ENCODE measurements at places on chromosomes 7 and 10.

DNA sequence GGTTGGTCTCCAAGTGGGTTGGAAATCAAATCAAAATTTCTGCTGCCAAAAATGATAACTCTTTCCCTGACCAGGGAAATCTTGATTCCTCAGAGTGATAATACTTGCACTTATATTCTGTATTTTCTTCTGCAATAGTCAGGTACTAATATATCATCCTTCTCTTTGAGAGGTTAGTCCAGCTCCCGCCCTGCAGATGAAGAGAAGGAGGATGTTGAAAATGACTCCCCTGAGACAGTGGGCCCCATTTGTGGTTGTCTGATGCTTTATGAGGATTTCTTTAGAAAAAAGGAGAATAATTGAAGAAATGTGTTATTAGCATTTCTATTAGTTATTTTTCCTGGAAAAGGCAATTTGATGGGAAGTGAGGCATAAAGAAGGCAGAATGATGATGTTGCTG lies 213.0 kb downstream of the SEC23IP start:
- DNase-seq, result no peak

GRCh38 chr7:36911788-36912187 lies 187.5 kb upstream of the AOAH start:
- DNase-seq, result no peak

GRCh38 chr7:158388928-158389327 lies 198.7 kb downstream of the PTPRN2 start:
- DNase-seq, result no peak

- no peak for DNase-seq
Observed at GRCh38 chr10:130587718-130588117, 451.5 kb downstream of the GLRX3 start.

DNA sequence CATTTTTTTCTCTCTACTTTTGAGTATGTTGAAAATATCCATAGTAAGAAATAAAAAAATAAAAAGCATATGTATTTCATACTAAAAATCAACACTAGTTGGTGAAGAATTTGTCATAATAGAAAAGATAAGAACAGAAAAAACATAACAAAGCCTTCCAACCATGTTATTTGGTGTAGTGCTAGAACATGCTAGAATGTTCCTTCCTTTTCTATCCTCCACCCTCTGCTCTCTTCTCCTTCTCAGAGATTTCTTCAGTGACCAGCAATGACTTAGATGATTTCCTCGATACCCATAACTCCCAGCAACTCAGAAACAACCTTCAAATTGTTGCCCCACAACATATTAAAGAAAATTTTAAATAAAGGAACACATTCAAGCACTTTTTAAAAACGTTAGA lies 2.6 kb downstream of the ZC3HAV1 start:
- DNase-seq, result peak; percentile 39

- DNase-seq, result peak; percentile 2
Observed at GRCh38 chr10:29067161-29067560, 221.7 kb upstream of the LYZL1 start.

DNA sequence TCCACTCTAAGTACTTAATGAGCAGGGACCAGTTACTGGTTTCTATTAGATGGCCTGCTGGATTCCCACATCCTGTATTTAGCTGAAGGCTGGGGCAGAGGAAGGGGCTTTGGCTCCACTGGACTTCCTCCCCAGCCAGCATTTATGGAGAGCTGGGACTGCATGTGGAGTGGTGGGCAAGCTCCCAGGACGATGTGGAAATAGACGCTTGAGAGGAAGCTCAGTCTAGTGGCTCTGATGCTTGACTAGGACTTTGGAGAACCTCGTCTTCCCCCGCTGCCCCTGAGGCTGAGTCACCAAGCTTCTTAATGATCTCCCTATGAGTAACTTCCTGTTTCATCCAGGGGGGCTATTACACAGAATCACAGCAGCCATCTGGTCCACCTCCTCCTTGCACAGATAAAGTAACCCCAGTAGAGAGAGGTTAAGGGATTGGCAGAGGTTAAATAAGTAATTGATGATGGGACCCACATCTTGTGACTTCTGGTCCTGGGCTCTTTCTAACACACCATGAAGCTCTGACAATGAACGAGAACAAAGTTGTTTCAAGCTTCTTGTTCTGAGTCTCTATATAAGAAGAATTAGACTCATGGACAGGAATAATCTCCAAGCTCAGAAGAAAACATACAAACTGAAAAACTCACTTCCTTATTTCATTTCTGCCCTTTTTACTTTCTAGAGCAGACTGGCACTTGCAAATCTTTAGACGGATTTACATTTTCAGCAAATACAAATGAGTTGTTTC lies 126.2 kb downstream of the PRPF18 start:
- DNase-seq, result peak; percentile 94

GRCh38 chr10:123911866-123912265 lies 20.3 kb upstream of the CPXM2 start:
- no peak for DNase-seq

DNA sequence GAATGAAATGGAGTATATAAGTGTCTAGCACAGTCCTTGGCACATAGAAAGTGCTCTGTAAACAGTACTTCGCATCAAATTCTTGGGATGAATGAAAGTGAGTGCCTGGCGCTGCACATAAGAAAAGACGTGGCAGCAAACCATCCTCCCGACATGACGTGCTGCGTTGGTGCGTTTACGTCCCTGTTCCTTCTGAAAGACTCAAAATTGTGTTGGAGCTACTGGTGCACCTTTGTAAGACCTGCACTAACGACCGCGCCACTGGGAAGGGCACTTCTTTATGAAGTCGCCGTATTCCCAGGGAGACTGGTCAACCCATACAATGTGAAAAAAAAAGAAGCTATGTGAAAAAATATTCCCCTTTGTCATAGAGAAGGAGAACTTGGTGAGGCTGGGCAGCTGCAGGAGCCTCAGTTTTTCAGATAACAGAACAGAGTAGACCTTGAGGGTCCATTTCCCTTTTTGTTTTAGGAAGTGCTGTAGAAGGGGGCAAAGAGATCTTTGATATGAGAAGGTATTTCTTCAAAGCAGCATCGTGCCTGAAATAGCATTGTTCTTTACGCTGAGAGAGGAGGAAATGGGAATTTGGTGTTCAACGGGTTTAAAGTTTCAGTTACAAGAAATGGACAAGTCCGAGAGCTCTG lies 91.7 kb downstream of the PTPRE start:
- DNase-seq, result no peak

GRCh38 chr7:2494191-2495130 lies 18.3 kb upstream of the GRIFIN start:
- DNase-seq, result no peak

DNA sequence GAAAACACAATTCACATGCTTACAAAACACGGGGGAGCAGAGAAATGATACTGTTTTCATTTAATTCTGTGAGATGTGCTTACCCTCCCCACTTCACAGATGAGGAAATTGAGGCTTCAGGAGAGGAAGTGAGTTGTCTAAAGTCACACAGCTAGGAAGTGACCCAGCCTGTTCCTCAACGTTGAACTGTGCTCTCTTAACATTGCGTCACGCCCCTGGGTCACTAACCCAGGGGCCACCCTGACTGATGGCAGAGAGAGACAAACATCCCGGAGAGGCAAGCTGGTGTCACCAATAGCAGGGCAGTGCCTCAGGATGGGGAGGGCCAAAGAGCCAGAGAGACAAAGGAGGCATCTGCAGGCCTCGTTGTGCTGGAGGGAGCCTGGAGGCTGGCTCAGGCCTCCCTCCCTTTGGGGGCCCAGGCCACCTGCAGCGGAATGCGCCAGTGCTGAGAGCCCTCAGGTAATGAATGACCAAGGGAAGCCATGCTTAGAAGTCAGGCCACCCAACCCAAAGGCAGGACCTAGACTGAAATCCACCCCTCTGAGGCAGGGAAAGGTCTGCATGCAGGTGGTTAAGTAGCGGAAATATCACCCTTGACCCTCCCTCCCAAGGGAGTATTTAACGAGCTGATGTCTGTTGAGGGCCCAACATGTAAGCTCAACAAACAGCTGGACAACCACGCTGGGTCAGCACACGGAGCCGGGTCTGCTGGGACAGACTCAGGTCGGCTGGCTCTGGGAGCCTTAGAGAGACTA lies 81.3 kb downstream of the C10orf105 start:
- DNase-seq, result peak; percentile 96

DNA sequence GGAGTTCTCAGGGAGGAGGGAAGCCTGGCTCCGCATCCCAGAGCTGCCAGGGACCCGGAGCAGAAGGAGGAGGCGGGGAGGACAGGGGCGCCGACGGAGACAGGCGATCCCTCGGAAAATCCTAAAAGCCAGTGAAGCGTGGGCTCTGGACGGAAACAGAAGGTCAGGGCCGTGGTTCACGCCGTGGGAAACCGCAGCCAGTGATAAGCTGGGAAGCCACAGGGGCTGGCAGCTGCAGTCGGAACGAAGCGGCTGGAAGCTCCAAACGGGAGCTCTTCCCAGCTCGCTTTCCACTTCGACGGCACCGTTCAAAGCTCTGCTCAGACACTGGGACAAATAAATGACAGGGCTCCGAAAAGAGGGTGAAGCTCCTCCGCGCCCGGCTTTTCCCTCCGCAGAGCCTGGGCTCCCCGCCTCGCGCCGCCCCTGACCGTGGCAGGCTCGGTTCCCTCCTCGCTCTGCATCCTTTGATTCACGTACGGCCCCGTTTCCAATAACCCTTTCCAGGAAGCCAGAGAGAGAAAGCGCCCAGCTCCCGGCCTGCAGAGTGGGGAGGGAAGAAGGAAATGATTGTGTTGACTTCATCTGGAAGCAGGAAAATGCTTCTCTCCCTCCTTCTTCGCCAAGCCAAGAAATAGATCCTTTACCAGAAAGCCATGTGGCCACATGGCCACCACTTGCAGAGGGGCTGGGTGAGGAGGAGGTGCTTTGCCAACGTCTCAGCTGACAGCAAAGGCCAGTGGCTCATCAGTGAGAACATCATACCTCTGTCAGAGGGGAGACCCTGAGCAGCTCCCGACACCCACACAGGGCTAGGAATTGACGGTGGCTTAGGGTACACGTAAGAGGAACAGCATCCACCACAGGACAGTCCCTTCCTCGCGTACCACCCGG lies 57.4 kb downstream of the ADRB1 start:
- DNase-seq, result no peak

DNA sequence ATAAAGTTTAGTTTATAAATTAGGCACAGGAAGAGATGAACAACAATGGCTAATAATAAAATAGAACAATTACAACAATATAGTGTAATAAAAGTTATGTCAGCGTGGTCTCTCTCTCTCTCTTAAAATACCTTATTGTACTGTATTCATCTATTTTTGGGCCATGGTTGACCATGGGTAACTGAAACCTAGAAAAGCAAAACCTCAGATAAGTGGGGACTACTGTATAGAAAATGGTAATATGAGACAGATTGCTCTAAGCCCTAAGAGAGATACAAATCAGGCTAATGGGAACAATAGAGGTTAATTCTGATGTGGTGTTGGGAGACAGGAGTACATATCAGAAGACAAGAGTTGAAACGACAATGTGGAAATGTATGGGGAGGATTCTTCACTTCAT lies 86.2 kb downstream of the ZNF365 start:
- DNase-seq, result no peak

DNA sequence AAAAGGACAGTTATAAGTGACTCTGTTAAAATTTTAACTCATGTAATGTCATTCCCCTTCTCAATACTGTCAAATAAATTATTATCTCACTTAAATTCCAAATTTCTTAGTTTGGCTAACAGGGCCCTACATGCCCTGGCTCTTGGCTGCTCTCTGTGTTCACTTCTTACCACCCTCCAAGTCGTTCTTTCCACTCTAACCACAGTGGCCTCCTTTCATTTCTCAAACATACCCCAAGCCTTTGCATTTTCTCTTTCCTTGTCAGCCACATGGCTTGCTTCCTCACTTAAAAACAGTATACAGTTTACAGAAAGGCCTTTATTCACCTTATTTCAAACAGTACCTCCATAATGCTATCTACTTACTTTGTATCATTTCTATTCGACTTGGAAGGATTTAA lies 737.1 kb upstream of the ZWINT start:
- DNase-seq, result no peak

GRCh38 chr7:34338961-34339526 lies 319.0 kb upstream of the NPSR1 start:
- DNase-seq, result no peak

GRCh38 chr7:148729984-148730733 lies 31.5 kb downstream of the CUL1 start:
- DNase-seq, result no peak

DNA sequence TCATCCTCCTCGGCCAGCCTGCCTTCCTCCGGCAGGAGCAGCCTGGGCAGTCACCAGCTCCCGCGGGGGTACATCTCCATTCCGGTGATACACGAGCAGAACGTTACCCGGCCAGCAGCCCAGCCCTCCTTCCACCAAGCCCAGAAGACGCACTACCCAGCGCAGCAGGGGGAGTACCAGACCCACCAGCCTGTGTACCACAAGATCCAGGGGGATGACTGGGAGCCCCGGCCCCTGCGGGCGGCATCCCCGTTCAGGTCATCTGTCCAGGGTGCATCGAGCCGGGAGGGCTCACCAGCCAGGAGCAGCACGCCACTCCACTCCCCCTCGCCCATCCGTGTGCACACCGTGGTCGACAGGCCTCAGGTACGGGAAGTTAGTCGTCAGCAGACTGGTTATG lies 21.1 kb downstream of the BAG3 start:
- DNase-seq, result no peak

DNA sequence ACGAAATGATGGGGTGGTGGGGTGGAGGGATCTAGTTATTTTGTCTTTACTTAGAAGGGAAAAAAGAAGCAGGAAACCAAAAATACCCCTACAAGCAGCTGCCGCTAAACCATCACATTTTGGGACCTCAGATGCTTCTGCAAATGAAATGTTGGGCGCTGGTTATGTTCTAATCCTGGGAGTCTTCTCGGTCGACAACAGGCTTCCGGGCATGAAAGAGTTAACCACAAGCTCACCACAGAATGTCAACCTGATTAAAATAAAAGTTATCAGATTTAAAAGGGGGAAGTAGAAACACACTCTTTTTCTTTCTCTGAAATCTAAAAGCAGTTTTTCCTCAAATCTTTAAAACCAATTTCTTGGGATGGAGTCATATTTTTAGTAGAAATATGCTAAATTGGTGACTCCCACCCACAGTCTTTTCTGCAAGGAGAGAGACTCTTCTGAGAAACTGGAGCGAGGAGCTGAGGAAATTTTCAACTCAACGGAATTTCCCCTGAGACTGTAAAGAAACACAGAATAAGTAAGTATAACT lies 16.8 kb downstream of the IL2RA start:
- DNase-seq, result peak; percentile 41

- peak; percentile 77 for DNase-seq
Observed at GRCh38 chr7:77413861-77414424, 2.2 kb downstream of the GSAP start.

DNA sequence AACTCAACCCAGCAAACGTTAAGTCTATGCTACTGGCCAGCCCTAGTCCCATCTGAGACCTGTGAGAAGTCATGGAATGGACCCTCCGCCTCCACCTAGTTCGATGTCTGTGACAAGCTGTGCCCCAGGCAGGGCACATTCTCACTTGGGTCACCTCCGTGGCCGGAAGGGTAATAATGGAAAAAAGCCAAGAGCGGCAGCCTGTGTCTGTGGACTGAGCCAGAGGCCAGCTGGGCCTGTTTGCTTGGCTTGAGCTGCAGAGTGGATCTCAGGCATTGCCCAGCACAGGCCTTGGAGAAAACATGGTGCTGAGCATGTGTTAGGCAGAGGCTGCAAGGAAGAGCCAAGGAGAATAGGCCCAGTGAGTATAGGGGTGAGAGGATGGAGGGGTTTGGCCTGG lies 97.8 kb downstream of the GALNT17 start:
- no peak for DNase-seq

- no peak for DNase-seq
Observed at GRCh38 chr7:100111914-100112313, 7.2 kb downstream of the TAF6 start.

GRCh38 chr10:3099291-3100092 lies 32.1 kb downstream of the PFKP start:
- DNase-seq, result peak; percentile 76
